ENCODE measurements at places on chromosomes 6 and 20.

DNA sequence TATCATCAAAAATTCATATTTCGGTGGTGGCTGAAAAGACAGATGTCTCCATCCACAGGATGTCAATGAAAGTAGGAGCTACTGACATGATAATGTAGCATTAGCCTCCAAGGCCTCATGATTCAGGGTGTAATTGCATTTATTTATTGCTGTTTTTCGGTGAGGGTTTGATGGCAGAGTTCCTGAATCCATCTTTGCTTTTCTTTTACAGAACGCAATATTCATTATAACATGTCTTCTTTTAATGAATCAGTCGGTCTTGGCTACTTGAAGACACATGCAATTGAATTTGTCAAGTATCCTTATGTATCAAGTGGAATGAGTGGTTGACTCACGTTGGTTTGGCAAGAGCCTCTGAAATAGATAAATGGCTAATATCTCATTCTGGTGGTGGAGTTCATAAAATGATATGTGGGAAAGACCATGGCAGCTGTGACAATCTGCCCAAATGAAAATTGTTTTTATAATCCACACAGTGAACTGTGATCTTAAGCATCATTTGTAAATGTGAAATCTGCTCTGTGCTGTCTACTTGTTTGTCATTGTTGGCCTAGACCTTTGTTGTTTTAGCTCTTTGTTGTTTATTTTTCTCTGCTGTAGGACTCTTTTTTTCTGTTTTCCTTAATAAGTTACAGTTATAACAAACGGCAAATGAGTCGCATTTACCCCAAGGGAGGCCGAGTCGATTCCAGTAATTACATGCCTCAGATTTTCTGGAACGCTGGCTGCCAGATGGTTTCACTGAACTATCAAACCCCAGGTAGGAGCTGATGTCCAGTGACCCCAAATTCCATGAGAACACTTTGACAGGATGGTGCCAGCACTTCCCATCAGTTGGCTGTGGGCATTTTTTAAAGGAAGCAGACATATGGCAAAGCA is 105.7 kb upstream of the LAMP5 start:
- DNase-seq: no peak

- DNase-seq: no peak
Observed at GRCh38 chr6:3352678-3353077, 93.9 kb downstream of the PSMG4 start.

DNA sequence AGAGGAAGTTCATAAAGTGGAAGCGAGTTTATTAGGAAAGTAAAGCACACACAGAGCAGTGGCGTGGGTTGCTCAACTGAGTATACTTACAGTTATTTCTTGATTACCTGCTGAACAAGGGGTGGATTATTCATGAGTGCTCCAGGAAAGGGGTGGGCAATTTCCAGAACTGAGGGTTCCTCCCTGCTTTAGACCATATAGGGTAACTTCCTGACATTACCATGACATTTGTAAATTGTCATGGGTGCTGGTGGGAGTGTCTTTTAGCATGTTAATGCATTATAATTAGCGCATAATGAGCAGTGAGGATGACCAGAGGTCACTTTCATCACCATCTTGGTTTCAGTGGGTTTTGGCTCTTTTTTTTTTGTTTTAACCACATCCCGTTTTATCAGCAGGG is 29.8 kb downstream of the PDYN start:
- DNase-seq: no peak

- no peak for DNase-seq
Observed at GRCh38 chr20:48892049-48892470, 29.5 kb upstream of the ARFGEF2 start.

DNA sequence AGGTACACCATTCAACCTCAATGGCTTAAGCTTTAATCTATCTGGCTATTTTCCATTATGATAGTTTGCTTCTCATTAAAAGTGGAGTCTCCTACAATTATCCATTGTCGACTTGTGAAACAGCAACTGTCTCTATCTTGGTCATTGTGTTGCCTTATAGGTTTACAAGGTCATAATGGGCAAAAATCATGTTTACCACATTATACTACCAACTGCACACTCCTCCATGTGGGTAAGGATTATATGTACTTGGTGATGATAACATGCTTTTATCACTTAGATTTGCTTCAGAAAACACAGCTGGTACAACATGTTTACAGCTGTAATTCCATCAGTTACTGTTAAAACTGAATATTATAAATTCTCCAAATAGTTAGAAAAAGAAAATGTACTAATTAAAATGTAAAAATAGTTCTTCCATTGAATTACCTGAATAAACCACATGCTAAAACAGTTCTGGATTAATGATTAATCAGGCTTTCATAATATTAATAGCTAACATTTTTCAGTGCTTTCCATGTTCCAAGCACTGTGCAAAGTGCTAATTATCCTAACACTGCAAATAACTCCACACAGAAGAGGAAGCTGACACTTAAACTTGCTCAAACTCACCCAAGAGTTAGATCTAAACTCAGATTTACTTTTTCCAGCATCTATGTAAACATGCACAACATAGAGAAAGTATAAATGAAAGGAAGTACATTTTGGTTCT is 96.7 kb downstream of the OGFRL1 start:
- DNase-seq: no peak

- DNase-seq: no peak
Observed at GRCh38 chr6:136410201-136411024, 120.8 kb upstream of the BCLAF1 start.

- no peak for DNase-seq
Observed at GRCh38 chr6:118596774-118597320, 48.8 kb downstream of the PLN start.

- no peak for DNase-seq
Observed at GRCh38 chr6:169274781-169275180, 21.1 kb upstream of the THBS2 start.

GRCh38 chr6:31597006-31597405 is 4.2 kb upstream of the NCR3 start:
- DNase-seq: no peak

GRCh38 chr6:129920103-129920798 is 59.1 kb upstream of the TMEM244 start:
- no peak for DNase-seq

DNA sequence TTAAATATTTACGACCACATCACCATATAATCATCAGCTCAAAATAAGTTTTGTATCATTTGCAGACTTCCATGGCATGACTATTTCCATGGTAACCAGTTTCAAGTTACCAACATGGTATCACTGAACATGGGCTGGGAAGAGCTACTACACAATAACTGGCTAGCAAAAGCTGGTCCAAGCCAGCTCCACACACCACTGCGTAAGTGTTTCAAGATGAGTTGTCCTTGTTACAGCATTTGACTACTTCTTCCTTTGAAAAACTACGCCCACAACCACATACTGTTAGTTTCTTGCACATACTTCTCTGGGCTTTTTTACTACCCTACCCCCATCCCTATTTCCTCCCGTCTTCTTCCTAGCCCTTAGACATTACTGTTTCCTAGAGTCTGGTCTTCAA is 8.5 kb downstream of the CD164 start:
- no peak for DNase-seq

- no peak for DNase-seq
Observed at GRCh38 chr20:39278230-39278788, 316.2 kb downstream of the DHX35 start.

DNA sequence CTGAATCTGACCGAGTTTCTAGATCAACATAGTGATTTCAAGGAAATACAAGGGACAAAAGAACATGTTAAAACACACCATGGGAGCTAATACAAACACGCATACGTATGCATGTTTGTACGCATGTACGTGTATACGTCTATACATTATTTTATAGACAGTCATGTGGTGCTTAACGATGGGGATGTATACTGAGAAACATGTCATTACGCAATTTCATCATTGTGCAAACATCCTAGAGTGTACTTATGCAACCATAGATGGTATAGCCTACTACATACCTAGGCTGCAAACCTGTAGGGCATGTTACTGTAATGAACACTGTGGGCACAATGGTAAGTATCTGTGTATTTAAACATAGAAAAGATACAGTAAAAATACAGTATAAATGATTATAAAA is 25.0 kb upstream of the NELFCD start:
- no peak for DNase-seq

DNA sequence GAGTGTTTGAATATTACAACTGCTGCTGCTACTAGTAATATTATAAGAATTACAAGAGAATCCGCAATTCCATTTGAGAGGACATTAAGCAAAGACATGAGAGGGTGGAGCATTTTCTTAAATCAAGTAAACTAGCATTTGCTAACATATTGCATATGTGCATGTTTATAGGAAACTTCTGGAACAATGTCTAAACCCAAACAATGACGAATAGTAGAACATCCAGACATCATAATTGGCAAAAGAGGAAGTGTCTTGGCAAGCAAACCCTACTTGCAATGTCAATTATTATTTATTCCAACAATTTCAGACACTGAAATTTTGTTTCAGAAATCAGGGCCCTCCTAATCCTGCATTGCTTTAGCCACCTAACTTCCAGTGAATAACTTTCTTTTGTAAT is 1155.3 kb upstream of the GJE1 start:
- no peak for DNase-seq

DNA sequence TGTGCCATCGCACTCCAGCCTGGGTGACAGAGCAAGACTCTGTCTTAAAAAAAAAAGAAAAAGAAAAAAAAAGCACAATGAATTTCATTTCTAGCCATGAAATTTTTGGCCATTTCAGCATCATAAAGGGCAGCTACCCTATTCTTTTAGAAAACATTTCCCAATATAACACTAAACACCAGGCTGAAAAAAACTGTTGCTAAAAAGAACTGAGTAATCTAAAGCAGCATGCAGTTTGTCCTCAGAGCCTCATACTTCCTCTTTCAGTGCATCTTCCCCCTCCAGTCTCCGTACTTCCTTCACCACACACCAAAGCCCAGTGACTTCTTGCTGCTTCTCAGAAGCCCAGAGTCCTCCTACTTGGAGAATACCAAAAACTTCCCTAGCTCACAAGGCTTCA is 5.6 kb upstream of the IFNGR1 start:
- DNase-seq: no peak

- no peak for DNase-seq
Observed at GRCh38 chr6:109874621-109875020, 103.5 kb upstream of the GPR6 start.

DNA sequence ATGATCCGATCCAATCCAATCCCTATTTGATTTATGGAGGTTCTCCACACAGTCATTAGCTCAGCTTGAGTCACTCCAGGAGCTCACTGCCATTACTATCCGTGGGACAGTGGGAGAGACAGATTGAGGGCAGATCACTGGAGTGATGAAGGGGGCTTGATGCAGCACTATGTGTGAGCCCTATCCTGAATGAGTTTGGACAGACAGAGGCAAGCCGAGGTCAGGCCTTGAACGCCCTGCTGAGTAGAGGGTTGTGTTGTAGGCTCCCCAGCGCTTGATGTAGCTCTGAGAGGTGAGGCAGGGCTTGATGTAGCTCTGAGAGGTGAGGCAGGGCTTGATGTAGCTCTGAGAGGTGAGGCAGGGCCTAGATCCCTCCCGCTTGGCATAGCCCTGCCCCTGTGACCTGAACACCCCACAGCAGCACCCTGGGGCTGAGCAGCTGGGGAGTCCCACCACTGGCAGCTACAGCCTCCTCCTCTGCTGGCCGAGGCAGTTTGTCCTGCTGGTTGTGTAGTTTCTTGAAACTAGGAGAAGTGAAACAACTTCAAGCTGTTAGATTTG is 58.7 kb downstream of the ZFAND3 start:
- DNase-seq: no peak

- no peak for DNase-seq
Observed at GRCh38 chr6:108777536-108777935, 70.7 kb upstream of the ARMC2 start.

GRCh38 chr20:62728781-62729300 is 20.2 kb downstream of the NTSR1 start:
- DNase-seq: no peak
